ENCODE measurements at places on chromosomes 11 and 22. TPM values are rescaled to one million over a fixed set of nuclear protein-coding genes. Genes with fewer than 3 reads are reported as not detected.

The RAB36 gene
- total RNA-seq, result 2.1 TPM

The RGL4 gene
- not detected for total RNA-seq

GRCh38 chr22:37254867-37255233, 10.8 kb upstream of the RAC2 start:
- H3K4me1 ChIP-seq, result peaks cover 9% of the 10 kb centered on the region
- no peaks in the 10 kb centered on the region for H3K36me3 ChIP-seq
- no peak for DNase-seq
- H3K27ac ChIP-seq, result no peak overlapping the region
- H3K4me3 ChIP-seq, result no peak overlapping the region
- peaks cover 12% of the 10 kb centered on the region for H3K27me3 ChIP-seq

- no peaks in the 10 kb centered on the region for H3K27me3 ChIP-seq
- H3K4me1 ChIP-seq, result no peaks in the 10 kb centered on the region
- H3K4me3 ChIP-seq, result no peak overlapping the region
These were observed 737.2 kb downstream of the LRRC4C start for GRCh38 chr11:40722179-40722795.

DNA sequence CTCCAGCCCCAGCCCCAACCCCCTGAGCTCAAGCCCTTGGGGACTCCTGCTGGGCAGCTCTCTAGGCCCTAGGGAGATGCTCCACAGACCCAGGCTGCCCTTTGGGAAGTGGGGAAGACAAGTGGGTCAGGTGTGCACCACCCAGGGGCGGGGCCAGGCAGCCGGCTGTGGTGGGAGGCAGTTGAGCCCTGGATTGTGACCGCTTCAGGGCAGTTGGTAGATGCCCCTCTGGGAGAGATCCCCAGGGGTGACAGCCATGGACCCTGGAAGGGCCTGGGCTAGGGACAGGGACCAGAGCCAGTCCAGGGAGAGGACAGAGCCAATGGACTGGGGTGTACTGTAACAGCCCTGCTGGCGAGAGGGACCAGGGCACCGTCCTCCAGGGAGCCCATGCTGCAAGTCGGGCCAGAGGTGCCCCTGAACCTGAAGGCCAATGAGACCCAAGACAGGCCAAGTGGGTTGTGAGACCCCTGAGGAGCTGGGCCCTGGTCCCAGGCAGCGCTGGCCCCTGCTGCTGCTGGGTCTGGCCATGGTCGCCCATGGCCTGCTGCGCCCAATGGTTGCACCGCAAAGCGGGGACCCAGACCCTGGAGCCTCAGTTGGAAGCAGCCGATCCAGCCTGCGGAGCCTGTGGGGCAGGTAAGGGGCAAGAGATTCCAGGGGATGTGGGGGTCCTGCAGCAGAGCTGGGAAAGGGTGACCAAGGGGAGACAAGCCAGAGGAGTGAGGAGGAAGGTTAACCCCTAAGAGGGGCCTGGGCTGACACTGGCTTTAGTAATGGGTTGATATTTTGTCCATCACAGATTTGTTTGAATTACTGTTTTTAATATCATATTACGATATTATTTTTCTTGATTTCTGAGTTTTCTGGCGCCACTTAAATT, at the start of gene IGLL5:
Gene IGLL5 (plus strand): TSS at position 196 of the 883 bp plus-strand sequence. CDS start 238 bp downstream, at position 434.
- H3K4me1 ChIP-seq, result no peaks in the 10 kb centered on the region
- DNase-seq, result no peak

DNA sequence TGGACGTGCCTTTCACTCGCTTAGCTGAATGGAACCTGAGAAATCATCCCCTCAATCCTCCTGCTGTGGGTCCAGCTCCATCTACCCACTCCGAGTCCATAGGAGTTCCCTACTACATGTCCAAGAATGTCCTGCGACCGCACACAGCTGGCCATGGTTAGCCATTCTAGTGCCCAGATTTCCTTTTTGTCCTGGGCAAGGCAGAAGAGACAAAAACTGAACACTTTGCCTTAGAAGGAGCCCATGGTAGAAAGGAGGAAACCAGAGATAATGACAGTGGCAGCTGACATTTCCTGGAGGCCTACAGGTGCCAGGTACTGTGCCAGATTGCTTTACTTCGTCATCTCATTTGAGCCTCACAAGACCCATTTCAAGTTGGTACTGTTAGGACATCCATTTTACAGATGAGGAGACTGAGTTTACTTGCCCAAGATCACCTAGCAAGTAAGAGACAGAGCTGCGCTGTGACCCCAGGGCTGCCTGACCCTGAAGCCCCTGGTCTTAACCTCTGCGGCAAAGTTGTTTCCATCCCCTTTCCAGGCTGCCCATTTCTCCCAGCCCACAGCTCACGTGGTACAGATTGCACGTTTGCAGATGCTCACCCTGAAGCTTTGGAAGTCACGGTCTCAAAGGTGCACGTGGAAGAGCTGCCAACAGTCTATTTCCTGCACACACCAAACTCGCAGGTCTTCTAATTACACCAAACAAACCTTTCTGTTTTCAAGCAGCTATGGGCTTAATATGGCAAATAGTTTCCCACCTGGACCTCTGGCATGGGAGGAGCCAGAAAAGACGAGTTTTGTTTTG, 112.7 kb downstream of the ZBTB16 start:
- H3K27me3 ChIP-seq, result no peaks in the 10 kb centered on the region
- DNase-seq, result no peak
- H3K27ac ChIP-seq, result no peak overlapping the region
